ENCODE measurements at places on chromosomes 12 and 14. TPM values are rescaled to one million over a fixed set of nuclear protein-coding genes. Genes with fewer than 3 reads are reported as not detected.

The ACVR1B gene
- total RNA-seq, result 1.6 TPM

The MAP3K9 gene
- 3.3 TPM for total RNA-seq

The CSRP2 gene
- total RNA-seq, result 57.5 TPM

The IL22 gene
- not detected for total RNA-seq

The KRT4 gene
- not detected for total RNA-seq

The PTGR2 gene
- total RNA-seq, result 2.1 TPM

The ERP27 gene
- not detected for total RNA-seq

The ETFBKMT gene
- 1.8 TPM for total RNA-seq

The AKAP6 gene
- total RNA-seq, result 2.3 TPM

The ZNF140 gene
- 19.8 TPM for total RNA-seq

The TMEM132D gene
- not detected for total RNA-seq

The KIF5A gene
- total RNA-seq, result not detected

The LRRC10 gene
- total RNA-seq, result not detected

The RDH12 gene
- 0.43 TPM for total RNA-seq

The CLECL1 gene
- total RNA-seq, result not detected

The KCNJ8 gene
- not detected for total RNA-seq

The KRT78 gene
- total RNA-seq, result not detected
